ENCODE measurements at places on chromosomes 5 and 9. TPM values are rescaled to one million over a fixed set of nuclear protein-coding genes. Genes with fewer than 3 reads are reported as not detected.

GRCh38 chr5:16461782-16462181 is 3.8 kb downstream of the ZNF622 start:
- no peak for DNase-seq

The CNTFR gene
- 115 TPM for total RNA-seq

The KIAA0825 gene
- total RNA-seq = 3.5 TPM

DNA sequence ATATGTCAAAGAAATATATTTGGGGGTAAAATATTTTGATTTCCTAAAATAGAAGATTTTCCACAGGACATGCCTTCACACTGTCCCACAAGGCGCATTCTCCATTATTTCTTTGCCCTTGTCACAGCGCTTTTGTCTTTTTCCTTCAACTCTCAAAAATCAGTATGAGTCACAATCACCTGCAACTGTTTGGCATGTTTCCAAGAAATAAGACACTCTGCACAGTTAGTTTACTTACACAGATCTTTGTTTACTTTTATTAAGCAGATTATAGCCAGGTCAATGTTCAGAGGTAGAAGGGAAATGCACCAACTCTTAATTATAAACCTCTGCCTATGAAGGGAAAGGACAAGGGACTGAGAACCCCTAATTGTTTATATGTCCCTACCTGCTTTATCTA is 9.5 kb downstream of the CEMIP2 start:
- no peak for DNase-seq

- no peak for DNase-seq
Measured at GRCh38 chr9:127444283-127444920, 6.8 kb downstream of the RPL12 start.

- no peak for DNase-seq
Measured at GRCh38 chr5:137071931-137072330, 427.2 kb downstream of the SPOCK1 start.

GRCh38 chr5:161697001-161697400 is 11.5 kb downstream of the GABRA6 start:
- DNase-seq = no peak

- DNase-seq = no peak
Measured at GRCh38 chr9:21993893-21994555, at the start of gene CDKN2A. CDKN2A (minus strand) TSS chr9:21994392.

DNA sequence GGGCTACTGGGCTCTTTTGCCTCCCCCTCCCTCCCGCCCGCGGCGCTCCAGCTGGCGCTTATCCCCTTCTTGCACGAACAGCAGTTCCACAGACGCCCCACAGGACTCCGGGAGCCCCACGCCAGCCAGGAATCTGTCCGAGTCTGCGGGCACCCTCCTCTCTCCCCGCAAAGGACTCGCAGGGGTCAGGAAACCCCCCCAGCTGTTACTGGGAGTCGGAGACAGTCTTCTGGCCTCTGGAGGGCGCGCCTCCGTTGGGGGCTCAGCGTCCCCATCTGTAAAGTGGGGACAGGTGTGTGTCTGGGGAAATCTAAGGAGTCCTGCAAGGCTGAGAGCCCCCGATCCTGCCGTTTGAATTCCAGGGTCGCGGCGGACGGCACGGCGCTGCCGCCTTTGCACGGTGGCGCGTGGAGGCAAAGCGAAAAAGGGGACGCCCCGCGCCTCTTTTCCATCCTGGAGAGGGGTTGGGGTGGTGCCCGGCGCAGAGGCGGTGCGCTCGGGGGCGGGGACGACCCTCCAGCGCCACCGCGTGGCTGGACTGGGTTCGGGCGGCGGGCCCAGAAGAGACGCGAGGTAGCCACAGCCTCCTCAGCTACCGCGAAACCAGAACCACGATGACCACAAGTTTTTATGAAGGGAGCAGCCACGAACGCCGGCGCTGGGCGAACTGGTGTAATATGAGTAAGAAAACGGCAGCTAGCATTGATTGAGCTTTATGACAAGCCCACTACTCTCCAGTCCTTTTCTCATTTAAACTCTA is 2.8 kb upstream of the CCIN start:
- DNase-seq = peak; percentile 79

GRCh38 chr9:137123468-137123837 is 8.9 kb upstream of the DPP7 start:
- DNase-seq = no peak

The SUSD3 gene
- total RNA-seq = not detected

GRCh38 chr5:172162323-172162986 is 25.6 kb downstream of the STK10 start:
- DNase-seq = no peak

DNA sequence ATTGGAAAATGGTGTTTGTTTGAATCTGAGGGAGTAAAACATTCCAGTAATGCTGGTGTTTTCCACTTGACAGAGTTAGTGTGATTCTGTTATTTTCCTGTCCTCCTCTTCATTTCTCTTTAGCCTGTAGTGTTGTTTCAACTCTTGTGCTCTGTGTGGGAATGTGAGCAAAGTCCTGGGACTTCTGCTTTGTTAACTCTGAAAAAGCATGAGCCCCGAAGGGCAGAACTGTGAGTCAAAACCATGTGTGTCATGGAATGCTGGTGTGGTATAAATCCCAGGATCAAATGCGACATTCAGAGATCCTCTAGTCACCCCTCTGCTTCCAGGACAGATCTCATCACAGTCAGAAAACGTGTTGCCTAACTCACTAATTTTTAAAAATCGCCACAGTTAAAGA is 8.9 kb downstream of the F2R start:
- DNase-seq = no peak

The FOXD4L3 gene
- total RNA-seq = not detected

The SIT1 gene
- not detected for total RNA-seq

DNA sequence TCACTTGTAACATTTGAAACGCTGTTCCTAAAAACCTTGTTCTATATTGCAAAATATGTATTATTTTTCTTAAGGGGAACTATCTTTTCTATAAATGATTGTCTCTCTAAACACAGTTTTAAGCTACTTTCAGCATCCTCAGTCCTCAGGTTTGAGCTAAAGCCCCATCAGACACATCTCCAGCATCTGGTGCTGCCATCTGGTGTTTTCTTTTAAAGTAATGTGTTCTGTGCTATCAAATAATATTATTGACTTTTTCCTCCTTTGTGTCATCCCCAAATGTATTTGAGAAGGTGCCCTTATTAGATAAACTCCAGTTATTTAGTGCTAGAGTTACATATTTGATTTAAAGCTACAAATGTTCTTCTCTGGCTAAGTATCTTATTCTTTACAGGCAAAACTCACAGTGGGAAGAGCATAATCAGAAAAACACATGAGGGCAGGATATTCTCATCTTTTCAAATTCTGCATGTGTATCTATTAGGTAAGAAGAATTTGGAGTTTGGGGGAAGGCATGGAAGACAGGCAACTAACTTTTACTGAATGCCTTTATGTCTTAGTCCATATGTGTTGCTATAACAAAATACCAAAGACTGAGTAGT is 27.5 kb downstream of the ZNF474 start:
- no peak for DNase-seq

GRCh38 chr5:151048526-151048925 is 28.1 kb downstream of the GPX3 start:
- no peak for DNase-seq

- DNase-seq = no peak
Measured at GRCh38 chr5:61417851-61418250, 85.8 kb downstream of the ZSWIM6 start.

DNA sequence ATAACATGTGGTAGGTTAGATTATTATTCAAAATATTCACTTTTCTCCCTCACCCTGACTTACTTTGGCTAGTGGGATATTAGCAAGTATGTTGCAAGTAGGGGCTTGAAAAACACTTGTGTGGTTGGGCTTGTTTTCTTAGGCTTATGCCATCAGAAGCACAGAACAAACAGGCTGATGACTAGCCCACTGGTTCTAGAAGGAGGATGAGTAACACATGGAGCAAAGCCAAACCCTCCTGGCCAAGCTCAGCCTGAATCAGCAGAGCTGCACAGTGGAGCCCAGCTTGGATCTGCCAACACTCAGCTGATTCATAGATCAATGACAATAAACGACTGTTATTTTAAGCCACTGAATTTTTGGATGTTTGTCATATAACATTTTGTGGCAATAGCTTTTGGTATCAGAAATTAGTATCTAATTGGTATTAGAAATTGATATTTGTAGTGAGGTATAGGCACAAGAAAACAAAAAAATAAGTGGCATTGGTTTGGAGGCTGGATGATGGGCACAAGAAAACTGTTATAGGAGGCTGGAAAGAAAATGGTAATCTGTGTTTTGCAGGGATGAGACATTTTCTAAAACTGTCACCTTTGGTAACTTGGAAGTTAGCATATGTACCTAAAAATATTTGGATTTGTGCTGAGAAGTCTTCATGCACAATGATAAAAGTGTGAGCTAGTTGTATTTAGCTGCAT is 46.1 kb upstream of the ZBED3 start:
- no peak for DNase-seq

The MRPS27 gene
- 89.7 TPM for total RNA-seq
